ENCODE measurements at places on chromosomes 7 and 10.

GRCh38 chr10:60029475-60029874, 123.1 kb upstream of the CCDC6 start:
- DNase-seq, result no peak

- DNase-seq, result no peak
Measured at GRCh38 chr7:12635830-12636229, 51.6 kb upstream of the ARL4A start.

- DNase-seq, result no peak
Measured at GRCh38 chr10:200405-200804, 65.2 kb downstream of the ZMYND11 start.

DNA sequence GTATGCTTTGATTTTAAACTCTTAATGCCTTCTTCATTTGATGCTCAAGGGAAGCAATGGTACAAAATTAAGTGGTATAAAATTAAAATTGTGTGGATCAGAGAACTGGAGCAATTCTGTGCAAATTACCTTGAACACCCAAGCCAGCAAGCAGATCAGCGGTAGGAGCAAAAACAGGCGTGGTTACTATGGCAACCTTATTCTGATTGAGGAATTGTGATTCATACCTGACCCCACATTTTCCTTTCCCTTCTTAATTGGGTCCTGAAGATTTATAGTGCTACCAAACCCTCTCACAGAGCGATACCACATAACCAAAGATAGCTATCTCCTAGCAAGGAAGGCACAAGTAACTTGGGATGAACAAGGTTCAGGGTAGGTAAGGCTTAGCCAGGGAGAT, 72.5 kb upstream of the FZD1 start:
- no peak for DNase-seq

DNA sequence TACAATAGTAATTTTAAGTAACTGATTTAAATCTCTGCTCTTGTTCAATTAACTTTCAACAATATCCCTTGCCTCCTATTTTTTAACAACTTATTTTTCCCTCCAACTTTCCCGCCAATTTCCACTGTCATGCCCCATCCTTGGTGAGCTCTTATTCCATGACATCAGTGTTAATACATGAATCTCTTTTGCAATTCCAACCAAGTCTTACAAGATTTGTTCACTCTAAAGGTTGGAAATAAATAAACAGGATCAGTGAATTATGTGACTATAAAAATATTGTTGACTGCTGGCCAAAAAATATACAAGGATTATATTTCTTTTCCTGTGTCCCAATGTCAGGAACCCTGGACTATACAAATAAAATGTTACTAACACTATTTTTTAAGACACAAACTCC, 21.0 kb upstream of the AGMO start:
- DNase-seq, result no peak

DNA sequence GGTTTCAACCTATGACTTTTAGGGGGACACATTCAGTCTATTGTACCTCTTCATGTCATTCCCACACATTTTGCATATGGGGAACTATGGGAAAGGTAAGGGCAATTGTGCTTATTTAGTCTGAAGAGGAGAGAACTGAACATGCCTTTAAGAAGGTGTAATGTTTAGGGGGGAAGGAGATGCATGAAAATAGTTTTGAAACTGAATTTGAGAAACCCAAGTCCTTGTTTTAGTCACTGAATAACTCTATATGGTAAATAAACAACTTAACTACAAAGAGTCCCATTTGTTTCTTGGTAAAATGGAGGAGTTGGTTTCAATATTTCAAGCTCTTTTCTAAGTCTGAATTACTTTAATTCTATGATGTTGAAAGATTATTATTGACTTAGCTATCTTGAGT, 166.1 kb downstream of the DNAJB9 start:
- DNase-seq, result no peak

GRCh38 chr7:138608275-138608674, 92.9 kb downstream of the SVOPL start:
- peak; percentile 63 for DNase-seq

DNA sequence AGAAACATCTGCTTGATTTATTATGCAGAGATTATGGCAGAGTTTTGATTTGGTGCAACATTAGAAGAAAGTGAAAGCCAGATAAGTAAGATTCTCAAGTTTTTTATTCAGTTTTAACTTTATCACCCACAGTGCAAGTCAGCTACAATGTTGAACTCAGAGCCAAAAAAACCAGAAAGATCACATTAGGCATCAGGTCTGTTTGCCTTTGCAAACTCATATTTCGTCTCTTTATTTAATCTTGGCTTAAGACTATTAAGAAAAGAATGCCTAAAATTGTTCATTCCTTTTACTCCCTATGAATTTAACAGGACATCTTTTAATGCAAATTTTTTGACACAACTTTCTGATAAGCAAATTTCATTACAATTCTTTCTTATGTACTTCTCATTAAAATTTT, 76.0 kb upstream of the TMEM26 start:
- no peak for DNase-seq

- DNase-seq, result no peak
Measured at GRCh38 chr7:104958371-104958865, 55.6 kb upstream of the KMT2E start.

DNA sequence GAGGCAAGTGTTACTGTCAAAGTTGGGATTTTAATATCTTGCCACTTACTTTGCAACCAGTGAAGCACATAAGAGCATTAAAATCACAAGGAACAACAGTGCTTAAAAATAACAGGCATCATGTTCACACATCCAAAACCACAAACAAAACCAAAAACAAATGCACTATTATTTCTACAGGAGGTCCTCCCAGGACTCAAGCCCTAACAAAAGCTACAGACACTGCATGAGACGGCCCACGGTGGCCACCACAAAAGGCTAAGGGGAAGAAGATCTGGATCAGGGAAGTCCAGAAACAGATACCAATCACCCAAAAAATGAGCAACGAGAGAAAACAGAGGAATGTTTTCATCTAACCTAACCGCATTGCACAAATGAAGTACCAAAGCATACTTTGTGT, 158.4 kb downstream of the ZMYND11 start:
- no peak for DNase-seq
